ENCODE measurements at places on chromosomes 5 and 9.

DNA sequence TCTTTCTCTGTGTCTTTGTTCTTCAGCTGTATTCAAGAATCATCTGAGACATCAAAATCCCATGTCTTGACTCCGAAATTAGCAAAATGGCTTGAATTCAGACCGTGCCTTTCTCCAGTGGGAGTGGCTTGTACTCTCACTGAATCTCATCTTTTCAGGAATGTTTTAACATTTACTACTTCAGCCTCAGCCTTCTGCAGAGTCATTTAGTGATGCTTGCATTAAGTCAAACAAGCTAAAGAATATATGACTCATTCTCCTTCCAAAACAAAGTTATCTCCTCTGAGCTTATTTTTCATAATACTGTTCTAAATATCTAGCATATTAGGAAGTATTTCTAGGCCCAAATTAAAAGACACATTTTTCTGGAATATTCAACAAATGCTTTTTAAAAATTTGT lies 205.3 kb downstream of the CDH10 start:
- DNase-seq = no peak

DNA sequence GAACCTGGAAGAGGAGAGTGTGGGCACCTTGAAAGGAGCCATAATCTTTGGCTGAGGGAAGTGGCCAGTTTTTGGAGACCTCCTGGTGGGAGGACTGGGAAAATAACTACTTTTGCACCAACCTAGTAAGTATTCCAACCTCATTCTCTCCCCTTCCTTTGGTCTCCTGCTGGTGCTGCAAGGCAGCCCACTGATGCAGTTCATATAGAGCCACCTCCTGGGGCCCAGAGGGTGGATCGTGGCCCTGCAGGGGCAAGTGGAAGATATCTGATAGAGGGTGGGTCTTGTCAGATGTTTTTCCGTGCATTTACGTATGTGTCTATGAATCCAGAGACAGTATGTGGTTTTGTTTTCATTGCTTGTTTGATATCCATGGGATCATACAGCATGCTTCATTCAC lies 172.8 kb upstream of the PITX1 start:
- DNase-seq = no peak

- no peak for DNase-seq
Measured at GRCh38 chr5:96338091-96338490, 95.0 kb downstream of the PCSK1 start.

GRCh38 chr5:142192286-142193113 lies 83.9 kb downstream of the NDFIP1 start:
- DNase-seq = no peak

DNA sequence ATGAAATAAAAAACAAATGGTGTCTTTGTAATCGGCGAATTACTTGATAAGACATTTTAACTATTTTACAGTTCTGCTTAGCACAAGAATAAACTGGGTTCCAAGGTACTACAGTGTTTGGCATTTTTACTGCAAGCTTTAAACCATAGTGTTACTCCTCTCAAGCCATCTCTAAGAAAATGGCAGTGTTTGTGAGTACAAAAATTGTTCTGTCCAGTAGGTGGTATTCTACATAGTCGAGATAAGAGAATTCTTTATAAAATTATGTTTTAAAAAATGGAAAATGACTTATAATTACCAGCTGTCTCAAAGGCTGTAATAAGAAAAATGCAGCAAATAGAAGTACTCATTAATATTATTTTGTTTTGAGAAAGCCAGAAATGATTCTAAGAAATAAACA lies 3.2 kb downstream of the SMIM15 start:
- DNase-seq = no peak

DNA sequence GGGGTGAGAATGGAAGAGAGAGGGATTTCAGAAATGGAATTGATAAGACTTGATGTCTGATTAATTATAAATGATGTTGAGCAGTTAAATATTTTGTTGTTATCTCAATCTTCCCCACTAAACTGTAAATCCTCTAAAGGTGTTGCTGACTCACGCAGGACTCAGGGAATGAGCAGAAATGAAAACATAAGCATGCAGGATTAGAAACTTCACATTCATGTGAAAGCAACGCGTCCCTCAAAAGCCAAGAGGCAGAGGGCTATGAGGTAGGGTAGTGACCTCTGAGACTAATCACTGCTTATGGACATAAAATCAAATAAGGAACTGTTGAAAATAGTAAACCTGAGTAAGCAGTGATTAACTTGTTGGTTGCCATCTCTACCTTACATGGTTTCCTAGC lies 21.1 kb downstream of the ADAMTSL1 start:
- DNase-seq = no peak

GRCh38 chr9:17185481-17186029 lies 50.7 kb downstream of the CNTLN start:
- no peak for DNase-seq

- DNase-seq = no peak
Measured at GRCh38 chr5:132020568-132021339, 9.3 kb upstream of the ACSL6 start.

- no peak for DNase-seq
Measured at GRCh38 chr5:148732692-148733091, 78.4 kb upstream of the HTR4 start.

- DNase-seq = no peak
Measured at GRCh38 chr5:113719549-113719948, 206.1 kb downstream of the YTHDC2 start.

GRCh38 chr9:72443855-72444254 lies 77.6 kb upstream of the TMC1 start:
- no peak for DNase-seq

DNA sequence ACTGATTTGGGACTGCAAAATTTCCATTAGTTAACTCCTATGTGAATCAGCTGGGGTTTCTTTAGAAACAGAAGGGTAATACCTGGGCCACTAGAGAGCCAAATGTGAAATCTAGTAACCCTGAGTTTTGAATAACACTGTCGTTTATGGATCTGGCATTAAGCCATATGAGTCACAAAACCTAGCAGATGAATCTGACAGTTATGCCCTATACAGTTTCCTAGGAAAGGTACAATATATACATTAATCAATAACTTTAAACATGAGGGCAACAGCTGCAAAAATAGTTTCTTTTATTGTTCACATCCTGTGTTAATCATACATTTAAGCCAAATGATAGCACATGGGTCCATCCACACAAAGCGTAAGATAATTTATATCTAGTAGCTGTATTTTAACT lies 56.9 kb downstream of the PAM start:
- DNase-seq = no peak

DNA sequence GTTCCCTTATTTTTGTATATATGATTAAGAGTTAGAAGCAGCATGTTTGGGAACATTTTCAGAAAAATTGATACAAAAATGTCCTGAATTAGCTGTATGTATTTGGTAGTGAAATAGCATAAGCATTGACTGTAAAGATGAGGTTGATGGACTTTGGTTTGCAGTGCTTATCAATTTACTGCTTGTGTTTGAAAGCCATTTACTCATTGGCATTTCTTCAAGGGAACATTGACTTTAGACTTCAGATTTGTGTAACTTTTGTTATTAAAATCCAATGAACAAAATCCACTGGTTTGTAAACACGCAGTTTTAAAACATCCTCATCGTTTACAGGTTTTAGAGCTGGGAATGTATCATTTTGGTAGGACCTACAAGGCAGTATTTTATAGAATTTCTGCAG lies 61.3 kb downstream of the KDM4C start:
- DNase-seq = no peak

- no peak for DNase-seq
Measured at GRCh38 chr5:77321793-77322394, 111.4 kb downstream of the PDE8B start.

DNA sequence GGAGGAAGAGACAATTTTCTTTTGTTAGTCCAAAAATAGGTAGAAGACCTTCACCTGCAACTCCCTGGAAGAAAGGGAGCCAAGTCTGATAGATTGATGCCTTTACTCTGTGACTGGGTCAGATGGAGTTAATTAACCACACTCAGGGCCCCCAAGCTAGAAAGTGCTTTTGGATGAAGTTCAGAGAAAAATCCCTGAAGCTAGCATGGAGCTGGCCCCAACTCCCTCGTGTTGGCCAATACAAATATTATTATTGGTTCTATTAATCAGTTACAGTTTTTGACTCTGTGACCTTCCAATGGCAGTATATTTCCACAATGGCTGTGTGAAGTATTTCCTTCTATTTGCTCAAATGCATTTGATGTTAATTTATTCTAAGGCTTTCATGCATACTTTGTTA lies 1753.5 kb downstream of the EFNA5 start:
- no peak for DNase-seq

- DNase-seq = no peak
Measured at GRCh38 chr9:107886826-107887225, 397.3 kb upstream of the KLF4 start.

- DNase-seq = no peak
Measured at GRCh38 chr9:107681988-107682387, 192.4 kb upstream of the KLF4 start.

DNA sequence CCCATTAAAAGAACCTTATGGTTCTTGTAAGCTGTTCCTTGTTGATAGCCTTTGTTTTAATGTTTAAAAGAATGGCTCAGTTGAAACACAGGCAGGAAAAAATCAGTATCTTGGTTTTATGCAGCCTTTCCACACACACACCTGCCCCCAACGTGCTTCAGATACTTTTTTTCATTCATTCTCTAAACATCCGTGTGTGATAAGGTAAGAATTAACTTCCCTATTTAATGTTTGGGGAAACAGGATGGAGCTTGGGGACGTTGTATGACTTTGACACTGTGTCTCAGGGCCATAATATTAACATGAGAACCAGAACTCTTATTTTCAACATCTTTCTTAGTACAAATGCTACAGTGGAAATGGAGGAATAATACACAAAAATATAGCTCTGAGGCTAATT lies 5.8 kb upstream of the ZNF622 start:
- no peak for DNase-seq

DNA sequence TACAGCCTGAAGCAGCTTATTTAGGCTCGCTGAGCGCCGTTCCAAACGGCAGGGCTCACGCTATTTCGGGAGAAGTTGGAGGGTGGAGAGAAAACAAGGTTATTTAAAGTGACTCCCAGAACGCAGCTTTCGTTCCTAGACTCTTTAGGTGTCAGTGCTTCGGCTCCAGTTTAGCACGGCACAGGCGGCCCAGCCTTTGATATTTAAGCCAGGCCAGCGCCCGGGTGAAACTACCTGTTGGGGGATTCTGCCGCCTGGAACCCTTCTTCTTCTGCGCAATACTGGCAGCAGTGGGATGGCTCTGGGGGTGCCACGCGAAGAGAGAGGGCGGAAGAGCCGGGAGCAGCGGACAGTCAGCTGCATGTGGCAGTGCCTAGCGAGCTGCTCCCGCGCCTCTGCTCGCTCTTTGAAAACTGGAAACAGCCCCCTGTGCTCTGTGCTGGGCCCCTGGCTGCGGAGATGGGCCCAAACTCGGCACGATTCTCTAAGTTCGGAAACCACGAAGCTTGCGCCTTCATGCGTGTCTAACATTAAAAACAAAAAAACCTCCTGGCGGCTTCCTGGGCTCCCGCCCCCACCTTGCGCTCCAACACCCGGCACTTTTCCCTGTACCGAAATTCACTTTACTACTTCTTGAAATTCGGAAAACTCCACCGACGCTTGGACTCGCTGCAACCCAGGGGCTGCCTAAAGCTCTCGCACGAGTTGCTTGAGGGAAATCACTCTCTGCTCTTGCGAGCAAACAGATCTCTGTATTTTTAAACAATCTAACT lies 34.6 kb upstream of the NFIB start:
- no peak for DNase-seq

- no peak for DNase-seq
Measured at GRCh38 chr9:124708633-124709291, 62.3 kb downstream of the NR6A1 start.

DNA sequence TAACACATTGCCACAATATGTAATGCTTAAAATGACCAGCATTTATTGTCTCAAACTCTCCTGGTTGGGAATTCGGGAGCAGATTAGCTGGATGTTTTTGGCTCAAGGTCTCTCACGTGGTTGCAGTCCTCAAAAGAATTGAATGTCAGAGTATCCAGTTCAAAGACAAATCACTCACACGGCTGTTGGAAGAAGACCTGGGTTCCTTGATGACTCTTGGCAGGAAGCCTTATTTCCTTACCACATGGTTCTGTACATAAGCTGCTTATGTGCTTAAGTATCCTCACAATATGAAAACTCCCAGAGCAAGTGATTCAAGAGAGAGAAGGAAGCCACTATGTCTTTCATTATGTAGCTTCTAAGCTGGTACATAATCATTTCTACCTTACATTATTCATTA lies 230.3 kb upstream of the PTPRD start:
- no peak for DNase-seq

DNA sequence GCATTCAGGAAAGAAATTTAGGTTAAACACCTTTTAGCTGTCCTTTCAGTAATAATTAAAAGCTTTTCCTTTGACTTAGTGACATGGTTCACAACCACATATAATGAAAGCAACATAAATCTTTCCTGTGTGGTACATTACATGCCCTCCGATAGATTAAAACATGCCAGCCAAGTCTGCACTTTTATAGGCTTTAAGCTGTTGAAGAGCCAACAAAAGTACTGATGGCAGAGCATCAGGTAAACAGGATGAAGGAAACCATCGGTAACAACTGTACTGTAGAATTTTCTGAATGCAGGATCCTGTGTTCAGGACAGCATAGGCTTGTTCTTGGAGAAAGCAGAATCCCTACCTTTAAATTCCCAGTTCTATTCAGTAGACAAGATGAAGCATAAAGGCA lies 226.6 kb downstream of the MLLT3 start:
- no peak for DNase-seq

- DNase-seq = no peak
Measured at GRCh38 chr9:127514468-127514867, 63.2 kb downstream of the LRSAM1 start.

- no peak for DNase-seq
Measured at GRCh38 chr9:134758949-134759607, 117.5 kb downstream of the COL5A1 start.

DNA sequence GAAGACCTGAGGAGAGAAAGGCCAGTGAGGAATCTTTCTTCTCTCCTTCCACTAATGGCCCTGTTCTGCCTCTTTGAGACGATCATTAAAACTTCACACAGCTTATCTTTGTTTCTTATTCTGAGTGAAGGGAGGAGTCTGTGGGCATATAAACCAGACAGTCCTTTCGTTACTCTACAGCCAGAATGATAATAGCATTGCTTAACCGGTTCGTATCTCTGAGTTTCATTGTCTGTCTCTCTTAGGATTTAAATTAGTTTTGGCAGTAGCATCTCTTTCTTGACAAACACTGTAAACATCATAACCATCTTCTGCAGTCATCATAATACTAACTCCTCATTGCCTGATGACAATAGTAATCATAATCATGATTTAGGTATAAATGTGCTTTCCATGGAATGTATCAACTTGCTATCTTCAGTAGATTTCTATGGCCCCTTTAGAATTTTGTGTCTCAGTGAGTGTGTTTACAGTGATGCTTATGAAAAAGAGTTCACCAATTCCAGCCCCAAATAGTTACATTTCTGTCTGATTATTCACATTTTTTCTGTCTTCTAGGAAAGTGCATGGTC lies 618.8 kb upstream of the KLF4 start:
- DNase-seq = no peak

- DNase-seq = no peak
Measured at GRCh38 chr5:159211729-159212174, 2.4 kb upstream of the RNF145 start.

GRCh38 chr5:145237843-145238242 lies 597.3 kb downstream of the PRELID2 start:
- no peak for DNase-seq

GRCh38 chr9:115005322-115005721 lies 74.9 kb upstream of the TNFSF8 start:
- DNase-seq = no peak

- DNase-seq = no peak
Measured at GRCh38 chr9:103714992-103715391, 379.1 kb upstream of the SMC2 start.

All from stimulated activated CD8-positive, alpha-beta memory T cell treated with anti-CD3 and anti-CD28 coated beads, Interleukin-4, amount 100 ng/mL, for 4 hours (primary cell).